ENCODE measurements at places on chromosomes 4 and X. TPM values are rescaled to one million over a fixed set of nuclear protein-coding genes. Genes with fewer than 3 reads are reported as not detected.

Gene VGLL1
- polyA plus RNA-seq = 11.6 TPM

Gene PNMA3
- 20.0 TPM for polyA plus RNA-seq

Gene MAGEA12
- polyA plus RNA-seq = not detected

Gene PRRG3
- polyA plus RNA-seq = 0.36 TPM

Gene DCX
- 0.05 TPM for polyA plus RNA-seq

Gene REELD1
- polyA plus RNA-seq = 0.44 TPM

Gene TRPC3
- polyA plus RNA-seq = 1.9 TPM

Gene DIPK2B
- polyA plus RNA-seq = 0.29 TPM

All from hepatocyte (in vitro differentiated cells).